ENCODE measurements at places on chromosomes 2 and 18. TPM values are rescaled to one million over a fixed set of nuclear protein-coding genes. Genes with fewer than 3 reads are reported as not detected.

The NOSTRIN gene
- not detected for total RNA-seq

- no peak for DNase-seq
Observed at GRCh38 chr2:215553946-215554345, 118.1 kb upstream of the FN1 start.

DNA sequence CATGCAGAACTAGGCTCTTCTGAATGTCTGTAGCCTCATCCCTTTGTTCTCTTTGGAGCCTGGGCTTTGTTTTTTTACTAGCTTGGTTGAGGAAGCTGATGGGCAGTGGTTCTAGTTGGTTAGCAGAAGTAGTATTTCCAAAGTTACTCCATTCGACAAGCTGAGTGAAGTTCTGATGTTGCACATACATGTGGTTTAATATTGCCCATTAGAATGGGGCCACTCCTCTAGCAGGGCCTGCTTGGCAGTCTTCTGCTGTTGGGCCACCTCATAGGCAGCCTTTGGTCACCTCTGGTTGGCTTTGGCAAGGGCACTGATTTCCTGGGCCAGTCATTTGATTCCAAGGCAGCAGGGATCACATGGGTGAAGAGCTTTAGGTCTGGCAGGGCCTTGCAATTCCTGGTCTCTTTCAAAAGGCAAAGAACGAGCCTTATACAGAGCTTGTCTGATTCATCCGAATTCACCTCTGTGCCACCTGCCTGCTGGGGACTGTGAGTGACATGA lies 2.5 kb downstream of the RPIA start:
- no peak for DNase-seq

- peak; percentile 23 for DNase-seq
Observed at GRCh38 chr18:48902023-48902855, 48.5 kb downstream of the SMAD7 start.

DNA sequence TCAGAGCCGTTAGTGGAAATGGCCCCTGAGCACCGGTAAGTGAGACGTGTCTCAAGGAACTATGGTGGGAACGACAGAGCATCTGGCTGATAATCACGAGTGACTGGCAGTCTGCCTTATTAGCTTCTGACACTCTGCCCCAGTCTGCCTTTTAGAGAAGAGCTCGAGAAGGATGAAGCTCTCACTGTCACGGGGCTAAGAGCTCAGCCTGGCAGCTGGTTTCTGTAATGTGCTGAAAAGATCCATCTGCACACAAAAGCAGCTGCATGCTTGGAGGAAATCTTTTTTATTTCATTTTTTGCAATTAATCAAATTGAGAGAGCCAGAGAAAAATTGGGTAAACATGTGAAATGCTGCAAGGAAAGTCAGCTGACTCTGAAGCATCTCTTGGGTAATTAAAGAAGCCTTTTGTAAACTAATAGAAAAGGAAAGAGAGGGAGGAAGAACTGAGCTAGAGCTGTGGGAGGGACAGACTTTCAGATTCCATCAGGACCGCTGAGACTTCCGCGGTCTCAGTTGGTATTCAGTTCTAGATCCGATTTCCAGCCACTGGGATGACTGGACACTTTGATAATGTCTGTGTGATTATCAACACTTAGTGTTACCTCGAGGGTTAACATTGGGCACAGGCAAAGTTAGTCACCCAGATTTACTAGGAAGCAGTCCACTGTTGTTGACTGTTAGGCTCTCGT lies 24.4 kb downstream of the MBP start:
- no peak for DNase-seq

All from activated naive CD8-positive, alpha-beta T cell treated with anti-CD3 and anti-CD28 coated beads, Interleukin-2, amount 10 ng/mL, durations not matched to agents 7 days and 5 days (primary cell).